ENCODE measurements at places on chromosomes 3 and 15.

GRCh38 chr3:120350401-120350941 is 1.3 kb upstream of the LRRC58 start:
- DNase-seq: no peak

GRCh38 chr3:14561051-14561960 is 21.2 kb upstream of the GRIP2 start:
- DNase-seq: no peak

DNA sequence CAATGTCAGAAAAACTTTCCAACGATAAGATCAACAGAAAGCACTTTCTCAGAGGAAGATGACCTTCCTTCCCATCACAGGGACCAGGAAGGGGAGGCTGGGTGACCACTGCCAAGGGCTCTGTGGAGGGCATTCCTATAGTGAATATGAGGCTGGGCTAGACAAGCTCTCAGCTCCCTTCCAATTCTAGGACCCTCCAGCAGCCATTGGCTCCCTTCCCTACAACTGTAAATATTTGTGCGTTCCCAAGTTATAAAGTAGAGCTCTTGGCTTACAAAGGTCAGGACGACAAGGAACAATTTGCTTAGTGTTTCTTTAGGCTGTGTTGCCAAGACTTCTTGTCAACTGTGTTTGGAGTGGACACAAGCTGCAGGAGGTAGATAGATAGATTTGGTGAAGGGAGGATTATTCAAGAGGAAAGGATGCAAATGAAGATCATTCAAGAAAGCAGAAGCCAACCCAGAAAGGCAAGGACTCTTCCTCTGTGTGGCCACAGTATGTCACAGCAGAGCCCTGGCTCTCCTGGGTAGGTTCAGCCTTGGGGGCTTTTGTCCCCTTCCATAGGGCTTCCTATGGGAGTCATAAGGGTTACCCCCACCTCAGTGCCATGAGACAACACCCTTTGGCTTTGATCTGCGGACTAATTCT is 223.6 kb upstream of the TLE3 start:
- no peak for DNase-seq

DNA sequence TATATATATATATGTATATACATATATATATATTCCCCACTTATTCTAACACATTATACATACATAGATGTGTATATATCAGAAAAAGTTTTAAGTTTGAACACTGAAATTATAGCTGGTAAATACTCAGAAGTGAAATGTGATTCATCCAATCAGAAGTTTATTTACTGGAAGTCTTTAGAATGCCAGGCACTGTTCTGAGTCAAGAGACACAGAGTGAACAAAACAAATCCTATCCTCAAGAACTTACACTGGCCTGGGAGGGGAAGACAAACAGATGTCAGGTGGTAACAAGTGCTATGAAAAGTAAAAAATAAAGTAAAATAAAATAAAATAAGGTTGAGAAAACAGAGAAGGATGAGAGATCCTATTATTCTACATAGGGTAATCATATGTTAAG is 13.4 kb downstream of the DHX36 start:
- DNase-seq: no peak

DNA sequence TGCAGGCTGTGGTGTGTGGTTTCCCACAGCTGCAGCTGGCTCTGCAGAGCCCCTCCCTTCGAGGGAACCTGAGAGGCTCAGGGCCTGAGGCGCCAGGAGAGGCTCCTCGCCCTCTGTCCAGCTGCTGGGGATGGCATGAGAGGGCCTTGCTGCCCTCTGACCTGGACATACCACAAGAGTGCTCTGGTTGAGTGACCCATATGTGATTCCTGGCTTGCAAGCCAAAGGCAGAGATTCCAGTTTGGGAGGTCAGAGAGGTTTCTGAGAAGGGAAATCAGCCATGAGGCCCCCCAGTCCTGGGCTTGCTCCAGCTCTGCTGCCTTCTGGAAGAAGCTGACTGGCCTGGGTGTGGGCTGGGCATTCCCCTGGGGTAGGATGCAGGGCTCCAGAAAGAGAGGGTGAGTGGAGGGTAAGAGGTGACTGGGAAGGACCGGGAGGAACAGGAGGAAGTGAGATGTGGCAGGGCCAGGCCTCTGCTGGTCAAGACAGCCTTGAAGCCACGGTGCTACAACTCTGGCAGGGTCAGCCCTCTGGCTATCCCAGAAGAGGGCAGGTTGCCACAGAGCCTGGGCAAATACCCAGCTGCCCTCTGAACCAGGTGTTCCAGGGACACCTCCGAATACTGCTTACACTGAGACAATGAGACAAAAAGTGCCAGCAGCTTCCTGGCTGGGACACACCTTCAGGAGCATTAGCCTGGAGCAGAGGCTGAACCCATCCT is 16.0 kb upstream of the SRP14 start:
- no peak for DNase-seq

GRCh38 chr3:125478326-125478725 is 41.7 kb downstream of the SNX4 start:
- no peak for DNase-seq

GRCh38 chr3:120661106-120661905 is 20.7 kb downstream of the HGD start:
- no peak for DNase-seq

DNA sequence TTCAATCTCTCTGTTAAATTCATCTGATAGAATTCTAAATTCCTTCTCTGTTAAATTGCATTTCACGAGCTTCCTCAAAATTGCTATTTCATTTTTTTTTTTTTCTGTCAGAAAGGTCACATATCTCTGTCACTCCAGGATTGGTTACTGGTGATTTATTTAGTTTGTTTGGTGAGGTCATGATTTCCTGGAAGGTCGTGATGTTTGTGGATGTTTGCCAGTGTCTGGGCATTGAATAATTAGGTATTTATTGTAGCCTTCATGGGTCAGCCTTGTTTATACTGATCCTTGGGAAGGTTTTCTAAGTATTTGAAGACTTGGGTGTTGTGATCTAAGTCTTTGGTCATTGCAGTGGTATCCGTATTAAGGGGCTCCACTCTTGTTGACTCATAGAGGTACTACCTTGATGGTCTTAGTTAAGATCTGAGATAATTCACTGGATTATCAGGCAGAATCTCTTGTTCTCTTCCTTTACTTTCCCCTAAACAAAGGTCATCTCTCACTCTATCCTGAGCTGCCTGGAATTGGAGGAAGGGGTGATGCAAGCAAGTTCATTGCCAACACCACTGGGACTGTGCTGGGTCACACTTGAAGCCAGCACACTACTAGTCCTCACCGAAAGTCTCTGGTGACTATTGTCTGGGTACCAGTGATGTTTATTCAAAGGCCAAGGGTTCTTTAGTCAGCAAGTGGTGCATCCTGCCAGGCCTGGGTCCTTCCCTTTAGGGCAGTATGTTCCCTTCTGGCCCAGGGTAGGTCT is 231.1 kb downstream of the GBE1 start:
- DNase-seq: no peak

GRCh38 chr3:142115867-142116668 is 33.3 kb downstream of the TFDP2 start:
- no peak for DNase-seq
